Erythroblast (primary cell): ENCODE measurements at places on chromosomes 16 and 17.

GRCh38 chr17:3544365-3544764 is 13.2 kb downstream of the TRPV3 start:
- no peak for DNase-seq

GRCh38 chr17:75047398-75048098 is 523 bp downstream of the KCTD2 start:
- DNase-seq: peak; percentile 53

GRCh38 chr16:74603848-74604247 is 3.1 kb downstream of the GLG1 start:
- DNase-seq: no peak

GRCh38 chr16:47612711-47613110 is 151.6 kb downstream of the PHKB start:
- DNase-seq: no peak

GRCh38 chr16:61969077-61969382 is 67.2 kb downstream of the CDH8 start:
- DNase-seq: no peak

DNA sequence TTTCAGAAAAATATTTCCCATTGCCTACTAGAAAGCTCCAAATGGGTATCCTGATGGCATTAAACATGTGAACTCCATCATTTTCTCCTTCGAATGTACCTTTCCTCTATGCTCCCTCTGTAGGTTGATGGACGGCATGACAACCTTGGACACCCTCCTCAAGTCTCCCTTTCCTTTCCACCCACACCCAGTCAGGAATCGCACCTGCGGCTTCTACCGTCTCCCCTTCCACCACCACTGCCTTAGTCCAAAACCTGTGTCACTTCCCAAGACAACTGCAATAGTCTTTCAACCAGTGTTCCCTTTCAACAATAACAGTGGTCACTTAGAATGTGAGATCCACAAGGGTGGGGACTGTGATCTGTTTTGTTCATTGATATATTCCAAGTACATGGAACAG is 233.1 kb upstream of the AXIN2 start:
- DNase-seq: no peak

DNA sequence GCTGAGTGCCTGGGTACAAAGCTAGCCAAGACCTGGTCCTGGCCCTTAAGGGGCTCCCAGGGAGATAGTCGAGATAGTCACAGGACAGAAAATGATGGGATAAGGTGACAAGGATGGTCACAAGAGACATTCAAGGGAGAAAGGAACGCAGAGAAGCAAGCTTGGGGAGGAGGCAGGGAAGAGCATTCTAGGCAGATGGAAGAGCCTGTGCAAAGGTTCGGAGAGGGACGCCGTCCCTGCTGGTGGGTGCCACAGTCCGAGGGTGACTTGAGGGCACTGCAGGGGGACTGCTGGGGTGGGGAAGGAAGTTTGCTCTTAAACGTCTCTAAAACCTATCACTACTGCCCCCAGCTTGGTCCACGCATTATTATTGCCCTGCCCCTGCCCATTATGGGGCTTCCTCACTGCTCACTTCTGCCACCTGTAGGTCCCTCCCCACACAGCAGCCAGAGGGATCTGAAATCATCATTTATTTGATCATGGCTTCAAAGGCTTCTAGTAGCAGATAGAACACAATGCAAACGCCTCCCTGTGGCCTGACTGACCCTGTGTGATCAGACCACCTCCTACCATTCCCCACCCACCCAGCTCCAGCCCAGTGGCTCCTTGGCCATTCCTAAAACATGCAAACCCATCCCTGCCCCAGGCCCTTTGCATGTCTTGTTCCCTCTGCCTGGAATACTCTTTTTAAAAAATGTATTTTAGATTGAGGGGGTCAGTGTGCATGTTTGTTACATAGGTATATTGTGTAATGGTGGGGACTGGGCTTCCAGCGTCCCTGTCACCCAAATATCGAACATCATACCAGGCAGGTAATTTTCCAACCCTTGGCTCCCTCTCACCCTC is 60.3 kb downstream of the RMI2 start:
- DNase-seq: peak; percentile 25

DNA sequence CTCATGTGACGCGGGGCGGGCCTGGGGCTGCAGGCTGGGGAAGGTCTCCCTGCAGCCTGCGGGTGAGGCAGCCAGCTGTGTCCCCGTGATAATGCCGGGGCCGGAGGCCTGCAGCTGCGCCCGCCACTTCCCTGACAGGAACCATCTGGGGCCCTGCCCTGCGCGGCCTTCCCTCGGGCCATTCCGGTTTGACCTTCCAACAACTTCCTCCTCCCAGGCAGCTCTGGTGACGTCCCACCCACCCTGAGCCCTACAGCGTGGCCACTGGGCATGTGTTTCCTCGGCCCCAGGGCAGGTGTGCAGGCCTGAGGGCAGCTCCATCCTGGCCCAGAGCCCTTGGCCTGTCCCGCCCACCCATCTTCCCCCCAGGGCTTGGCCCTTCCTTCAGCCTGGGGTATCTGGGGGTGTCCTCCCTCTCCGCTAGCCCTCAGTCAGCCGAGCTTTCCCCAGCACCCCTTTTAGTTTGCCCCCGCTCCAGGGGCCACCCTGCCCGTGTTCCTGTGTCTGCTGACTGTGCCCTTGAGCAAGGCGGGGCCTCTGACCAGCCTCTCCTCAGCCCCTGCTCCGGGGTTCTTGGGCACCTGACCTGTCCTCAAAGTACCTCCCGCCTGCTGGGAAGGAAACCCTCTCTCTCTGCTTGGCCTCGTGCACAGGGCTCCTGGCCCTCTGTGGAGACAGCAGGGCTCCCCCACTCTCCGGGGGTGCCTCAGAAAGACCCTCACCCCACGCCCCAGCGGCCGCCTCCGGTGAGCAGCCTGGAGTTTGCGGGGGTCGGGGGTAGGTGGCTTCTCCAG is at the start of gene CBFA2T3:
TSS of gene CBFA2T3 (minus strand) at position 190 of the 794 bp plus-strand sequence. CDS start 400 bp downstream, outside the sequence.
- DNase-seq: peak; percentile 85

GRCh38 chr16:84298376-84298899 is 3.8 kb downstream of the WFDC1 start:
- no peak for DNase-seq

- DNase-seq: no peak
Observed at GRCh38 chr17:68868708-68869107, 86.5 kb downstream of the ABCA8 start.

GRCh38 chr16:19104607-19105006 is 9.2 kb upstream of the ITPRIPL2 start:
- no peak for DNase-seq

DNA sequence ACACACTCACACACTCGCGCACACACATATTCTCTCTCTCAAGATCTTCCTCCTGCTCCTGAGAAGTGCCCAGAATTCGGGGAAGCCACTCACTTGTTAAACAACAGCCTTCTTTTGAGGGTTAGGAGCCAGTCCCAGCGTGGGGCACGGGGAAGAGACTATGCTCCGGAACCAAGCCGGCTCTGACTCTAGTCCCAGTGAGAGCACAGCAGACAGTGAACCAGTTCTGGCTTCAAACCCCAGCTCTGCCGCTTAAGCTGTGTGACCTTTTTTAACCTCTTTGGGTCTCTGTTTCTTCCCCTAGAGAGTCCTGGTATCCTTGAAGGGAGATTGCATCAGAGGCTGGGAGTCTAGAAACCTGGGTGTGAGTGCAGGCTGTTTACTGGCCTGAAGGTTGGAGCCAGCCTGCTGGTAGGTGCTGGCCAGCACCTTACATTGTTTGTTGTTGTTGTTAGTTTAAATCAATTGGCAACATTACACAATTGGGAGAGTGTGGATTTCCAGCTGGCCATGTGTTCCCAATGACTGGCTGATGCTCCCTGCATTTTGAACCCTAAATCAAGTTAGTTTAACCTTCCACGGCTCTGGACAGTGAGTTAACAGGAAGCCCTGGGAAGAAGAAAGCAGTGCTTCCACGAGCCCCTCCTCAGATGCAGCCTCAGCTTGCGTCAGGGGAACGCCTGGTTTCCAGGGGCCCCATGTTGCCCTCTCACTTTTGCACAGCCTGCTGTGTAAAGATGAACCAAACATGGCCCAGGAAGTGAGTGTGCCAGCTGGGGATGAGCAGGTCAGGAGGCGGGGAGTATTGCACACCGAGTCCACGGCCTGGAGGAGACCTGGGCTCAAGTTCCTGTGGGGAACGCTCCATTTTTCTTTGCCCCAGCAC is 71.5 kb downstream of the GAS7 start:
- DNase-seq: no peak

DNA sequence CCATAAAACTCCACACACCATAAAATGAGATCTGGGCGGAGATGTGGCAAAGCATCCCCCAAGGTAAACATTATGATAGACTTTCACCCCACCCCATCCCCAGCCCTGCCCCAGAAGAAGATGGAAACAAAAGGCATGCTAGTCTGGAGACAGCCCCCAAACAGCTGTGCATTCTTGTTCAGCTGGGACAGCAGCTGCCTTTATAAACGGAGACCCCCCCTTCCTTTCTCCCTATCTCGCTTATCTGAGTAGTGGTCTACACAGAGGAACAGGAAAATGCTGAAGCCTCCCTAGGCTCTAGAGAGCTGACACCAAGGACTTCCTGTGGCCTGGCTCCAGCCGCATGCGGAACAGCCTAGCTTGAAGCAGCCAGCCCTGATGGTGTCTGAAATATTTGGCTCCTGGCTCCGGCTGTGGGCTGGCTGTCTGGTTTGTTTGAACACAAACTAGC is 190.3 kb upstream of the ANKFN1 start:
- no peak for DNase-seq
